ENCODE measurements at places on chromosomes 7 and 10. TPM values are rescaled to one million over a fixed set of nuclear protein-coding genes. Genes with fewer than 3 reads are reported as not detected.

GRCh38 chr10:13831711-13832141, 245.0 kb downstream of the PRPF18 start:
- DNase-seq: no peak

GRCh38 chr7:115475761-115476385, 554.0 kb downstream of the MDFIC start:
- no peak for DNase-seq

- no peak for DNase-seq
Measured at GRCh38 chr7:15317215-15317614, 244.6 kb downstream of the AGMO start.

DNA sequence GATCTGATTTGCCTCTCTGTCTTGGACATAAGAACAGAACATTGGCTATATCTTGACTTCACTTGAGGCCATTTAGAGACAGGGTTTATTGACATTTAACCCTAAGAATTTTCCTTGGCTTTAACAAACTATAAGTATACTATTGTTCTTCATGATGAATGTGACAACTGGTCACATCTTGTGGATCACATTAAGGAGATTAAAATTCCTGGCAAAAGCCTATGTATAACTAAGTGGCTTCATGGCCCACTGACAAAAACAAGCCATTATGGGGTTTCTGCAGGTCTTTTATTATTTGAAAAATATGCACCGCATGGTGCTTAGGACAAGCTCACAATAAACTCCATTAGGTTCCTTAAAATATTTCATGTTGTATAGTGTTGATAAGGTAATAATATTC, 54.8 kb downstream of the THNSL1 start:
- no peak for DNase-seq

DNA sequence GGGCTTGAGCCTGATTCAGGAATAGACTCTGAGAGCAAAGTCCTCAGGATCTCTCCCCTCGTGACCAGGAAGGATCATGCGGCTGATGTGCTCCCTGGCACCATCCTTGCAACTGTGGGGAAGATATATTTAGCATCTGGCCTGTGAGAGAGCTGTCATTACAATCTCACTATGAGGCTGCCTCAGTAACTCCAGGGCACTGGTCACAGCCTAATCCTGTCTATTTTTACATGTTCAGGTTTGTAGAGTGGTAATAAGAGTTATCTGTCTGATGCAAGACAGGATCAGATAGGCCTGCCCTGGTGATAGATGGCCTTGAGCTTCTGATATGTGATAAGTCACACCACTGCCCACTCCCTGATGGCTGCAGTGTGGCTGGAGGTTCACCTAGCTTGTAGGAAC, 50.7 kb downstream of the PPP1R3C start:
- peak; percentile 51 for DNase-seq

PTPRN2 gene
- total RNA-seq: 1.9 TPM

GRCh38 chr10:97926055-97926454, 76.4 kb downstream of the GOLGA7B start:
- DNase-seq: no peak

MBL2 gene
- total RNA-seq: not detected

- no peak for DNase-seq
Measured at GRCh38 chr10:100485801-100486495, 23.1 kb downstream of the WNT8B start.

DNA sequence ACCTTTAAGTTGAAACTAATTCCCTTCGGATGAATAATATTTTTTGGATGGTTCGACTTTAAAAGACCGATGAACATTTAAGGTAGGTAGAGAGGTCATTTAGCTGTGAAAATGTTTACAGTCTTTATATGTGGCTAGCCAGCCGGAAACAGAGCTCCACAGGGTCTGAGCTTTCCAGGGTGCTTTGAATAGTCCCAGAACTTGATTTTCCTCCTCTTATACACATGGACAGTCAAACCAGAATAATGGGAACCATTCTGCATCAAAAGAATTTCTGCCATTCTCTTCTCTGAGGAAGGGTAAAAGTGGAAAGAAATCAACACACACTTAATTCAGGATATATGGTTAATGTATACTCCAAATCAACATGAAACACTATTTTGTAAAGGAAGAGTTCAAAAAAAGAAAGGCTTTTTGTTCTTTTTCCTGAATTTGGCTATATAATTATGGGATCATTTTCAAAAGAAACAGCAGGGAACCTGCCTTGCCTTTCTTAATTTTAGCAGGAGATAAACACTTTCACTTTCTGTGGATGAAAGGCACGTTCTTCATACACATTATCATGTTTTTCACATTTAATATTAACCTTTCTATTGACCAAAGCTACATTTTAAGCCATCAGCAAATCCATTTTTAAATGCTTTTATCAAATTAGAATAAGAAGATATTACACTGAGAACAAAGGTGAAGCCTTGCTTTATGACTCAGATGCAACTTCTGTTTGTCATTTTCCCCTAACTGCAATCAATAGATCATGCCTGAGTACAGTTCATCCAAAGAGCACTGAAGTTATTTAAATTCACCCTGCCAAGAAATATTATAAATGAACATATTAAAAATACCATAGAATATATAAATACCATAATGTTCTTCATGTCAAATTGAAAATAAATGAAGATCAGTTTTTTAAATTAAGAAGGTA, 307.3 kb downstream of the THSD7A start:
- no peak for DNase-seq

PIP gene
- not detected for total RNA-seq

DNA sequence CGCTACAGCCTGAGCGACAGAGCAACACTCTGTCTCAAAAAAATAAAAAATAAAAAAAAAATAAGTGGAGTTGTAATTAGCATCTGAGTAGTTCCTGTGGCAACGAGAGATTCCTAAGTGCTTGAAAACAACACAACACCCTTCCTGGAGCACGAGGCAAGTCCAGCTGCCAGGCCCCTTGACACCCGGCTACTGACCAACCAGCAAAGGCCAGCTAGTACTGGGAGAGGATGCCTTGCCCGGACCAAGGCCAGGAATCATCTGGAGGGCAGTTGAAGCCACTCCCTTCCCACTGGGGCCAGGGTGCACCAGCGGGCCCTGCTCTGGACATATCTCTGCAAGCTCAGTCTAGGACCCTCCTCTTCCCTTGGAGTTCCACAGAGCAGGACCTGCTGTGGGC, 536 bp downstream of the C10orf105 start:
- peak; percentile 73 for DNase-seq

TRIM50 gene
- total RNA-seq: 0.56 TPM

DNA sequence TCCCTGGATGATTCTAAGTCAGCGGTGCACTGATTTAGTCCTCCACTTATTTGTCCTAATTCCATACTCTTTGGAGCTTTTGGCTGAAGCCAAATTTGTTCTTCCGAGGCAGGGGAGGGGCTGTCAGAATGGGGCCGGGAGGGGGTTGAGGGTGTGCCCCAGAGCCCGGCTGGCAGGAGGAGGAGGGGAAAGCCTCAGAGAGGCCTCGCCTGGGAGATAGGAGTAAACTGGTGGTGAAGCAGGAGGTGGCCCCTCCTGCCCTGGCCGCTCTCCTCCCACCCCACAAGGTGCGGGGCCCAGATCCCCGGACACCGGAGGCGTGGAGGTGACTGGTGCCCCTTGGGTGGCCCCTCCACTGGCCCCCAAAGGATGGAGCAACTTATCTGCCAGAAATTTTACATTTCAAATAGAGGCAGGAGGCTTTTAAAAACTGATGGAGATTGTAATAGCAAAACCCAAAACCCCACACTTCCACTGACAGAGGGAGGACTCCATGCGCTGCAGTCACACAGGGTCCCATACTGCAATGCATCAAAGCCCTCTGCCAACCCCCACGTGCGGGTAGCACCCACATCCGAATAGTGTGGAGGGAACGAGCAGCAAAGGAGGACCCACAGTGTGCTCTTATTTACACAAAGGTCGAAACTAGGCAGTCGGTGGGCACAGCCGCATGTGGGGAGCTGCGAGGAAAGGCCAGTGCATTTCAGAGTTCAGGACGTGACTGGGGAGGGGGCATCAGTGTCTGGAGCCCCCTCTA, 61.9 kb downstream of the CAMK2B start:
- no peak for DNase-seq

GRCh38 chr10:20406281-20407104, 490.6 kb downstream of the NEBL start:
- DNase-seq: no peak

DNA sequence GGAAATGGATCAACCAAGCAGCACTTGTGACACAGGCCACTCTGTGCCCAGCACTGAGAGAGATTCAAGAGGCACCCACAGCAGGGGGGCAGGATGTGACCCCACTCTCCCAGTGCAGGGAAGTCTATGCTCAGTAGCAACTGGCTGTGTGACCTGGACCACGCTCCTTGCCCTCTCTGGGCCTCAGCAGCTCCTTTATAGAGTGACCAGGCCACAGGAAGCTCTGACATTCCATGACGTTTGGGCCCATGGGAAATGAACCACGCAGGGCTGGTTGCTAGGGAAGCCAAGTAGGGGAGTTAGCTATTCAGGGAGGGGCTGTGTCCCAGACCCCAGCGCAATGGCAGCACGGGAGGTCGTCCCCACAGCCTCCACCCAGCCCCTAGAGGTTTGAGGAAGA, 232.6 kb downstream of the USP6NL start:
- no peak for DNase-seq

ASZ1 gene
- not detected for total RNA-seq

DNA sequence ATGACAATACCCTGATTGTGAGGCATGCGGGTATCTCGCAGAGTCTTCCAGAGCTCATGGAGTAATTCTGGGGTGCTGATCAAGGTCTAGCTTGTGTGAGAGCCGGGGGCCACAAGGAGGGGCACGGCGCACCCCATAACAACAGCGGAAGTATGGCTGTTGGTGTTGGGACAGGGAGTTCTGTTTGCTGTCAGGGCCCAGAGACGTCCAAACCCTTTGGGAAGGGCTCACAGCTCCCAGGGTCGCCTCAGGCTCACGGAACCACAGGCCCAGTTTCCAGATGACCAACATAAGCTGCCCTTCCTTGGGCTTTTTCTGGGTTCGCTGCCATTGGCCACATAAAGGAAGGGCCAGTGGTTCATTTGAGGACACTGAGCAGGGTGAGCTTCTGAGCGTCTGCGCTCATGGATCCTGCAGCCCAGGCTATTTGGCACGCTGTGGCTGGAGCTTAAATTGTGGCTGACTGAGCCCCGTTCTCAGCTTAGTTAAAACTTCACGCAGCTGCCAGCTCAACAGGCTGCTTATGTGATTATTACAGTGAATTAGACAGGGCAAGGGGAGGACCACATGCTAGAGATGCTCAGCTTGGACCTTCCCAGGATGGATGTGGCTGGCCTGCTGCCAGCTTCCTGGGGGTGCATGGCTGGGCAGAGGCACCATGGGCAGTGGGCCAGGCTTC, 92.3 kb downstream of the DNAJB6 start:
- DNase-seq: no peak

GRCh38 chr7:92095380-92095779, 38.9 kb downstream of the CYP51A1 start:
- DNase-seq: no peak

DNA sequence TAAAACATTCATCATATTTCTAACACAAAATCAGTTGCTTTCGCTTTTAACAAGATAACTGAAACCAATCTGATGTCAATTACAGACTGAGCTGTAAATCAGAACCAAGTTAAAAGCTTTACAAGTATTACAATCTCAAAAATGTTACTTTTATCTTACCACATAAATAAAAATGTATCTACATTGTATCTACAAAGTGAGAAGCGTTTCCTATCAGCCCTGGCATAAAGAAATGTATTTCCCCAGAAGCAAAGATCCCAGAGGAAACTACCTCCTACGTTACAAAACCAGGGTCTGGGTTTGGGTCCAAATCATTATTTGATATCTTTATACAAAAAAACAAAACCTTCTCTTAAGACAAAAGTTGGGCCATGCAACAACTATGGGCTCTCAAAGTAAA, 2.6 kb downstream of the SMURF1 start:
- DNase-seq: no peak

SLC26A3 gene
- not detected for total RNA-seq

METTL27 gene
- 0.92 TPM for total RNA-seq

DNA sequence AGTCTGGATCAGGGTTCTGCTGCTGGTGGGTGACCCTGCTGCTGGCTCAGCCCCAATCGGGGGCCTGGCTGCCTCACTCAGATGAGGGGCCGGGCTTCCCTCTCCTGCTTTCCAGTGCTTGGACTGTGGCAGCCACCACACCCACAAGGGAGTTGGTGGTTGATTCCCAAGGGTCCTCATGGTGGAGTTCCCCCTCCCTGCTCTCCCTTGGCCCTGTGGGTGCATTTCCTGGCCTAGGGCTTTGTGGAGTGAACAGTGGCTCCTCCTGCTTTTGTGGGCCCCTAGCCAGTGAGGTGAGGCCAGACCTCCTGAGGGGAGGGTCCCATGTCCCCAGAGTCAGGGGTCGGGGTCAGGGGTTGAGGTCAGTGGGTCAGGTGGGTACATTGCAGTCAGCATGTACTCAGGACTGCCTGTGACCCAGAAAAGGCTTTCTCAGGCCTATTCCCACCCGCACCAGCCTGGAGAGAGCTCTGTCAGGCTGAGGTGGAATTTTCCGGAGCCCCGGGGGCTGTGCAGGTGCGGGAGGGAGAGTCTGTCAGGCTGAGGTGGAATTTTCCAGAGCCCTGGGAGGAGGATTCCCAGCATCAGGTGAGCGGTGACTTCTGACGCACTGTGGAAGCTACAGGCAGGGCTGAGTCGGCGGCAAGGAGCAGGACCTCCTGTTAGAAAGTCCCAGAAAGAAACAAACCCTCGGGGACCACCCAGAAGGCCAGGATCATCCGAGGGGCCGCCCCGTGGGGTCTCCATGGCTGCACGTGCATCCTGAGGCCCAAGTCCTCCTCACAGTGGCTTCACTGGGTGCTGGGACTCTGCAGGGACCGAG, 94.4 kb upstream of the INSIG1 start:
- no peak for DNase-seq

ABCB1 gene
- total RNA-seq: 5.2 TPM

ITPRID1 gene
- not detected for total RNA-seq

DNA sequence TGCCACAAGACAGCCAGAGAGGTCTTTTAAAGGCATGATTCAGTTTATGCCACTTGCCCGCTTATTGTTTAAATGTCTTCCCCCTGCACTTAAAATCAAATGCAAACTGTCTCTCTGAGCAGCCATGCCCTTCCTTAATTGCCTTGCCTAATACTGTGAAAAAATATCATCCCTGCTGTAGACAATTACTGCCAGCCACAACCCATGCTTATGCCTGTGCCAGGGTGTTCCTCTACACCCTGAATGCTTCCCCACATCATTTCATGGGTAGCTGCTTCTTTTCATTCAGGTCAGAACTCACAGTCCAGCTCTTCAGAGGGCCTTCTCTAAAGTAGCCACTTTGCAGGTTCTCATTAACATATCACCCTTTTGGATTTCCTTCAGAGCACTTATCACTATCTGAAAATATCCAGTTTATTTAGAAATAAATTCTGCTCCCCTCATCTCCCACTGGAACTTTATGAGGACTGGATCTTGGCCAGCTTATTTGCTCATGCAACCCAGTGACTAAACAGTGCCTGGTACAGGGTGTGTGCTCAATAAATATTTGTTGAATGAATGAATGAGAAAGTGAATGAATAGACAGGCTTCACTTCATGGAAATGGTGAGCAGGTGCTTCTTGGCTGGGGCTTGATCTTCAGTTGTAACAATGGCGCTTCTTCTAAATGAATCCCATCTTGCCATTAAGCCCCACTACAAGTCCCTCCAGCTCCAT, 162.4 kb upstream of the MDFIC start:
- no peak for DNase-seq

ITIH2 gene
- total RNA-seq: not detected

All from left cardiac atrium (tissue), 4 donors.